ENCODE measurements at places on chromosomes 13 and 19. TPM values are rescaled to one million over a fixed set of nuclear protein-coding genes. Genes with fewer than 3 reads are reported as not detected.

Gene PABPC3
- 5.2 TPM for polyA plus RNA-seq

Gene TMEM86B
- polyA plus RNA-seq, result 2.6 TPM

Gene KCNRG
- polyA plus RNA-seq, result 0.76 TPM

Gene ISYNA1
- 147 TPM for polyA plus RNA-seq

Gene PSG7
- not detected for polyA plus RNA-seq

Gene ZNF134
- 14.1 TPM for polyA plus RNA-seq

Gene LSM4
- polyA plus RNA-seq, result 71.8 TPM

- DNase-seq, result no peak
Measured at GRCh38 chr19:5621311-5621944, 1.1 kb downstream of the SAFB2 start.

- DNase-seq, result peak; percentile 17
Measured at GRCh38 chr13:24922387-24922744, 158.4 kb downstream of the RNF17 start.

DNA sequence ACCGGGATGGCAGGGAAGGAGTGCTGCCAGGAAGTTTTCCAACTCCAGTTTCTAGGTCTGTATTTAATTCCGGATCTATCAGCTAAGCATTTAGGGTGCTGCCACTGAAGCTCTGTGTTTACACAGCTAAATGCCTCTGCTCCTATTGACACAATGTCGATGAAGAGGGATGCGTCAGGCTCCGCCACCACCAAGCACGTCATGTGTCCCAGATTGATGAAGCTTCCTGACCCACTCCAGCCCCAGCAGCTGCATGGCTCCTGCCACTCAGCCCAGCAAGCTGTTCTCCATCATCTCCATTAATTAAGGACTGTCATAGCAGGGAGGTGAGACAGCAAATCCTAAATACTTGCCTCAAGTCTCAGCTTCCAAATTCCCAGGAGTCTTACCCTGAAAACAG lies 435.2 kb upstream of the ZNF507 start:
- no peak for DNase-seq

DNA sequence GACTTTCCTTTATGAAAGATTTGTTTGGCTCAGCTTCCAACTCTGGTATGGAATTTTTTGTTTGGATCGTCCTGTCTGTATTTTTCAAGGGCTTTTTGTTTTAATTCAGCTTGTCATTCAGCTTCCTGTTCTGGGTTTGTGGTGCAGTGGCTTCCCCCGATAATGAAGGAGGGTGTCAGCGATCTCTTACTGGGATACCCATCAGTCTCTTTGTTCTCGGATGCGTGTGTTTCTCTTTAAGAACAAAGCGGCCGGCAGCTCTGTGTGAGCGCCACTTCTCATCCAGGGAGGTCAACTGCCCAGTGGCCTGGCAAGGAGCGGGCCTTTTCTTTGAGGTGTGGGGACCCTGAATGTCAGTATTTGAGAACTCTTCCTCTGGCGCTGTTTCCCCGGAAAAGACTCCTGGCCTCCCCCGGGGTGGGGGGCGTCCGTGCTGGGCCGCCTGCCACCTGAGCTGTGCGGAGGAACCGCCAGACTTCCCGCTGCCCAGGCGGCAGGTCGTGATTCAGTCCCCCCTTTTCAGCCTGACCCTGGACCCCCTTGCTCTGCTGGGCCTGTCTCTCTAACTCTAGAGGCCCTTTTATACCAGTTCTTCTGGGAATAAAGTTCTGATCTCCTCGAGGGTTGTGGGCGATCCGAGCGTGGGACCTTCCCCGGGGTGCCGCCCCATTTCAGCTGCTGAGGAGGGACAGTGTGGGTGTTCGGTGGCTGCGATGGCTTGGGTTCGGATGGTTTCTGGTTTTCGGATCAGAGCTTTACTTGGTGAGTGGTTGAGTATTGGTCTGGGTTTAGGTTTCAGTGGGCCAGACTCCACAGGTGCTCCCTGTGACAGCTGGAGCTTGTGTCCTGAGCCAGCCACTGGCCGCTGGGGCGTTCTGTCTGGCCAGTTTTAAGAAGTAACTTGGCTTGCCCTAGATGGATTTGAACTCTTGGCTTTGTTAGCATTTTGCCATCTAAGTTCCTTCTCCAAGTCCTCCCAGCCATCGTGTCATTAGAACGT lies 3.4 kb downstream of the SF3A2 start:
- no peak for DNase-seq

GRCh38 chr13:23969647-23970046 lies 72.3 kb upstream of the C1QTNF9B start:
- DNase-seq, result no peak

DNA sequence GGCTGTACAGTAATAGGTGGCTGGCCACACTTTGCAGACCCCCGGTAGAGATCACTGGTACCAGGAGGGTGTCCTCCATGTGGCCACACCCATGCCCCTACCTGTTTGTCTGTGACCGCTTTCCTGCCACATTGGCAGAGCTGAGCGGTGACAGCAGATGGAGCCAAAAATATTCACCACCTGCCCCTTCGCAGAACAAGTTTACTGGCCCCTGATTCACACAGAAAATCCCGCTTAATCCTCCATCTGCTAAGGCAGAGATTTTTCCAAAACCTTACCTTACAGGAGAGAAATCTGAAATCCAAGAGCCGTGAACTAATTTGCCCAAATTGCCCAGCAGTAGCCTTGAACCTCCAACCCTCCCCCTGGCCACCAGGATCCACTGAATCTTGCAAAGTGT lies 52.1 kb downstream of the MYO9B start:
- DNase-seq, result no peak

- DNase-seq, result no peak
Measured at GRCh38 chr13:79194727-79195126, 211.3 kb downstream of the RBM26 start.

- no peak for DNase-seq
Measured at GRCh38 chr13:91699863-91700262, 301.4 kb downstream of the GPC5 start.

DNA sequence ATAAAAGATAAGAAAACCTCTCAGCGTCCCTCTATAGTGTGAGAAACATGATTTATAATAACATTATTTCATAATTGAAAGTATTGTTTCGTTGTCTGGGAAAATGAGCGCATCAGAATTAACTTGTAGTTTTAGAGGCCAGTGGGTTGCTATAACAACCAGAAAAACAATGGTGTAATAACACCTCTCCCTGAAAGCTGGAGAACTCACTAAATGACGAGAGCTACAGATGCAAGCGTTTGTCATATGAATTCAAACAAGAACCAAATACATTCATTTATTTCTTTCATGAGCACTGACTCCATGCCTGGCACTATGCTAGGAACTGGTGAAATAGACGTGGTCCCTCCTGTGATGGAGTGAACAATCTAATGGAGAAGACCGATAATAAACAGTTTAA lies 16.3 kb downstream of the KBTBD7 start:
- DNase-seq, result no peak

DNA sequence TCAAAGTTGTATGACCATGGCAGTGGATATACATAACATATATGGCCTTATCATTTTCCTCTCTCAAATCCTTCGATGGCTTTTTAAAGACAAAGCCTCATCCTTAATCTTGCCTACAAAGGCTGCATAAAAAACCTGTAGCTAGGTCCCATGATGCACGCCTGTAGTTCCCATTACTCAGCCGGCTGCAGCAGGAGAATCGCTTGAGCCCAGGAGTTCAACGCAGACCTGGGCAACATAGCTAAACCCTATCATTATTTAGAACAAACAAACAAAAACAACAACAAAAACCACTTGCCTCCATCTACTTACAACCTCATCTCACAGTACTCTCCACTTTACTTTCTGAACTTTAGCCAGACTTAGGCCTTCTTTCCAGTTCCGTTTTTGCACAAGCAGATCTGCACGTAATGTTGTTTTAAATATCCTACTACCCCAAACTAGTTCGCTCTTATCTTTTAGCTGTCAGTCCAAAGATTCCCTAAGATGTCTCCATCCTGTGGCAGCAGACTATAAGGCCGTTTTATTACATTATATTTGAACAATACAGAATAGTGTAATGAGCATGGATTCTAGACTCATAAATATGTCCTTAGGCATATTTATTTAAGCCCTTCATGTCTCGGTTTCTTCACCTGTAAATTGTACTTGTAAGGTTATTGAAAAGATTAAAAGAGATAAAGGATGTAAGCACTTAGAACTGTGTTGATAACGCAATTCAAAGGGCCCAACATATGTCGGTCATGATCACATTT lies 969 bp upstream of the POMP start:
- DNase-seq, result peak; percentile 26

- DNase-seq, result no peak
Measured at GRCh38 chr13:48710160-48710559, 56.4 kb downstream of the CYSLTR2 start.

All from muscle of arm (tissue), 14 donors.